ENCODE measurements at places on chromosomes 6 and 20. TPM values are rescaled to one million over a fixed set of nuclear protein-coding genes. Genes with fewer than 3 reads are reported as not detected.
A peak's percentile ranks its signal among the peaks of the same experiment; 100 is the strongest.

Gene OR2H2
- polyA plus RNA-seq: 0.20 TPM

Gene SYCP2L
- 7.9 TPM for polyA plus RNA-seq

Gene SH3BGRL2
- polyA plus RNA-seq: 33.4 TPM

Gene NKAIN2
- polyA plus RNA-seq: 20.6 TPM

Gene CTCFL
- 2.8 TPM for polyA plus RNA-seq

Gene CYP39A1
- 6.8 TPM for polyA plus RNA-seq

Gene C6orf15
- not detected for polyA plus RNA-seq

Gene LRP11
- polyA plus RNA-seq: 40.4 TPM

Gene OPRL1
- 1.1 TPM for polyA plus RNA-seq

Gene CCM2L
- polyA plus RNA-seq: 5.2 TPM

Gene SPDEF
- 0.07 TPM for polyA plus RNA-seq

Gene HTR1B
- polyA plus RNA-seq: 0.38 TPM

DNA sequence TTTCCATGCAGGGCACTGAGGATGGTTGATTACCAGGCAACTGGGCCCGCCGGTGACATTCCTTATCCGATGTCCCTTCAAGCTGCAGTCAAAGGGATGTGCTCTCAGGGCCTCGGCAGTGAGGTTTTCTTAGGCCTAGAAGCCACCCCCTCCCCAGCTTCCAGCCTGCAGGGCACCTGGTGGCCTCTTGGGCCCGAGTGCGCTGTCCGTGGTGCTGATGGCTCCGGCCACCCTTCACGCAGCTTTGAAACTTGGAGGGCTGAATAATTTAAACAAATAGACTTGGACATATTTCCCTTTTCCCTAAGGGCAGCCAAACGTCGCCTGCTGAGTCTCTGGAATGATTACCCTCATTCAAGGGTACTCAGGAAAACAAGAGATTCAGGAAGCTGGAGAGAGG is 8.9 kb upstream of the MLN start:
- DNase-seq: peak; percentile 83

GRCh38 chr6:85672050-85672449 is 29.4 kb upstream of the SYNCRIP start:
- no peak for DNase-seq

DNA sequence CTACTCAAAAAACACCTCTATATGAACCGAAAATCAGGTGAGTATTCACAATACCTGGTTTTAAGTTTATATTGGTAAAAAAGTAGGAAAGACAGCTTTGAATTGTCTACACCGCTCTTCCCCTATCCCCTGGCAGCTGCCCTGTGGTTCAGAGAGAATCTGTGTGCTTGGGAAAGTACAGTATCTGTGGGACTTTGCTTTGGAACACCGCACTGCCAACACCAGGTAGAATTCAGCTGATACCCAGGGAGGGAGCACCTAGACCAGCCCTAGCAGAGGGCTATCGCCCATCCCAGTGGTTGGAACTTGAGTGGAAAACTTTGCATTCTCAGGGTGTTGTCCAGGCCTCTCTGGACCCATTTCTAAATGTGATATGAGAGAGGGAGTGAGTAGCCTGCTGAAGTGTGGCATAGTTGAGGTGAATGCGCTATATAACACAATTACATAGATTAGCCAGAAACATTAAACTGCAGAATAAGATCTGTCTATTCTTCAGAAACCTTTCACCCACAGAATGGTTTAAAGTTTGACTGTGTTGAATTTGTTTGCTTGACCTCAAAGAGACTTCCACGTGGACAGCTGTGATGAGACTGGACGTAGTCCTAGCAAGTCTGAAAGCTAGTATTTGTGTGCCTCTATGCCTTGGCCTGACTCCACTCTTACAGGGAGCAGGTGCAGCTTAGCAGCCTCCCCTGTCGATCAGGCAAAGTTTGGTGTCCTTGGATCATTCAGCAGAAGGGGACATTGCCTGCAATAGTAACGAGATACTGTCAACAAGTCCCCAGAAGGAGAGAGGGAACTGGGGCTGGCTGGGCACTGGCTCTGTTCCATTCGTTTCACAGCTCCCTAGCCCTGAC is 11.5 kb upstream of the MPC1 start:
- DNase-seq: no peak

DNA sequence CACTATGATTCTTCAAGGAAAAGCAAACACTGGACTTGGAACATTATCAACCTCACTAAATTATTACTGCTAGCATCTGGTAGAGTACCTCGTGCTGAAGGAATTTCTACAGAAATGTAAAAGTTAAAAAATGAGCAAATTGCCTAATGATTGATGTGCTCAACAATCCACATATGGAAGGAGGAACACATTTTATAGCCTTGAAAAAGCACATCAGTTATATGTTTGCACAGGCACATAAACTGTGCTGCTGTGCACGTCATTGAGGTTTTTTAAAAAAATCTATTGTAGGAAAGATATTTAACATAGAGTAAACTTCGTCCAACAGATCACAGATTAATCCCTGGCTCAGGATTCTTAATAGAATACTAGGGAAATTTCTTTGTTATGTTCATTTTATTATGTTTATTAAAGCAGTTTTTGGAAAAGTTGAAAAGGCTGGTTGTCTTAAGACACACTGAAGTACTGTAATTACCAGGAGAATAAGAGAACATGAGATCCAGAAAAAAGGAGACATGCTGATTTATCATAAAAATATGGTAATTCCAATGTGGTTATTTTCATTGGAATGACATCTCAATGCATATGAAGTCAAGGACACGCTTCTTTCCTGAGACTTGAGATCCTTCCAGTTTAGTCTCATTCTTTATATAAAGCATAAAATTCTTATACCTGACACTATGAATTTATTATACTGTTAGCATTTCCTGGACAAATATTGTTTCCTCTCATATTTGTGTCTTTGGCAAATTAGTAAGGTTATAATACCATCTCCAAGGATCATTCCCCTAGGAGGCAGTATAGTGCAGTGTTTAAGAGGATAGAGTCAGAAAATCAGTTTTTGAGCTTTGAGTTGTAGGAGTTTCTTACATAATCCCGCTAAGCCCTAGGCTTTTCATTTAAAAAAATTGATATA is 511.1 kb downstream of the TENT5A start:
- DNase-seq: no peak

DNA sequence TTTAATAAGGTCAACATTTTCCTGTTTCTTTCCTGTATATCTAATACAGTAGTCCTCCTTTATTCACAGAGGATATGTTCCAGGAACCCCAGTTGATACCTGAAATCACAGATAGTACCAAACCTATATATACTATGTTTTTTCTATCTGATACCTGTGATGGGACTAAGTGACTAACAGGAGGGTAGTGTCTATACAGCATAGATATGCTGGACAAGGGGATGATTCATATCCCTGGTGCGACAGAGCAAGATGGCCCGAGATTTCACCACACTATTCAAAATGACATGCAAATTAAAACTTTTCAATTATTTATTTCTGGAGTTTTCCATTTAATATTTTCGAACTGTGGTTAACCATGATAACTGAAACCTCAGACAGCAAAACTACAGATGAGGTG is 281.1 kb downstream of the LAMA2 start:
- DNase-seq: no peak

DNA sequence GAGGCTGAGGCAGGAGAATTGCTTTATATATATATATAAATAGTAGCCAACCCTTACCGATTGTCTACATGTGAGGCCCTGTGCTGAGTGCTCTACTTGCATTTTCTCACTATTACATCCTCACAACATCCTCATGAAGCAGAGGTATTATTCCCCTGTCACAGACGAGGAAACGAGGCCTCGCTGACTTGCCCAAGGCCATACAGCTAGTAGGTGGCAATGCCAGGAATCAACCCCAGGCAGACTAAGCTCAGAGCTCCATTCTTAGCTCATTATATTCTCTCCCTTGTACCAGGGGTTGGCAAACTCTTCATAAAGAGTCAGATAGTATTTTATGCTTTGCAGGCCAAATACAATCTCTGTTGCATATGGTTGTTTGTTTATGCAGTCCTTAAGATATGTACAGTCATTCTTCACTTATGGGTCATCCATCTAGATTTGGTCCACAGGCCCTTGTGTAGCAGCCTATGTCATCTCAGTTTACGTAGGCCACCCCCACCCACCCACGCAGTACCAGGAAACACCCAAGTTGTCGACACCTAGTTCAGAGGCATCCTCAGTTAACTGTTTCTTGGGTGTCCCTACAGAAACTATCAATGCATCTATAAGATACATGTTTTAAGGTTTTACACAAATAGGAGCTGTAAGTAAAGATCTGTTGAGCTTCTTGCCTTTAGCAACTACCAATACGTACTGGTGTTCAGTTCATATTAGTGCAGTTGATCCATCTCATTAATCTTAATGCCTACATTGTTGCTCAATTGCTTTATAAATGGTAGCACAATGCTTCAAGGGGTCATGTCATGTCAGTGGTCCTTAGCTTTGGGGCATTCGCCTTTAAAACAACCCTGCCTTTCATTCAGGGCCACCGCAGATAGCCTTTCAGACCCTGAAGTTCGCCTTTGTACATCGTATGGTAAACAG is 3.0 kb downstream of the CASS4 start:
- no peak for DNase-seq

- DNase-seq: no peak
These were observed 61.0 kb downstream of the CEP162 start for GRCh38 chr6:84166395-84166794.

GRCh38 chr6:154350293-154350692 is 6.3 kb downstream of the IPCEF1 start:
- no peak for DNase-seq

GRCh38 chr6:154501578-154501868 is 9.0 kb downstream of the CNKSR3 start:
- DNase-seq: no peak

- DNase-seq: no peak
These were observed 366.5 kb downstream of the ESR1 start for GRCh38 chr6:152173957-152174356.

DNA sequence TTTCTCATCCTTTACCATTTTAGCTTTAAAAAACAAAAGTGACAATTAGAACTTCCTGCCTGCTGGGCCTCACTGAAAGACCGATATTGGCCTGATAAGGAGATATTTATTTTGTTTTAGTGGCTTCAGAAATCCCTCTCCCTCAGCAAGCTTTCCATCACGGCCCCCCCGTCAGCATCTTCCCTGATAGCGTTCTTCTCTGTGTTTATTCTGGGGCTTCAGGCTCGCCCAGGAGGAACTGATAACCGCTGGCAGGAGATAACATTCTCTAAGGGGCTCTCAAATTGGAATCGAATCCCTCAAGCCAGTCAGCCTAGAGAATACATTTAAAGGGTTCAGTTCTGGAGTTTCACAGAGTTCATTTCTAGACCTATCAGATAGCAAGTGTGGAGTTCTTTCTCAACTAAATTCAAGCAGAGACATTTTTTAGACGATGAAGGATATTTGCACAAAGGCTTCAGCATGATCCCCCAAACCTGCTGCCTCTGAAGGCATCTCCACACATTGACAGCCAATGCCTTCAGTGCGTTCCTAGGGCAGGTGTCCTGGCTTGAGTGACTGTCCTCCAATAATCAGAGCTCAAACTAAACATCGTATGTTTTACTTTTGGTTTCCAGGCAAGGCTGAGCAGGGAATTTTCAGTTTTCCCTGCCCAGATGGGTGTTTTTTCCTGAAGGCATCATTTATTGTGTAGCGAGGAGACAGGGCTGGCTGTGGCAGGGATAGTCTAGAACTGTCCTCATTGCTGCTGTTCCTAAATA is 17.0 kb downstream of the PRDM1 start:
- no peak for DNase-seq

GRCh38 chr20:51020657-51021056 is 2.2 kb downstream of the KCNG1 start:
- DNase-seq: no peak

GRCh38 chr6:122315842-122316241 is 83.6 kb upstream of the HSF2 start:
- no peak for DNase-seq

GRCh38 chr6:152118678-152119077 is 311.2 kb downstream of the ESR1 start:
- no peak for DNase-seq

GRCh38 chr6:113995634-113996033 is 24.7 kb upstream of the HDAC2 start:
- peak; percentile 34 for DNase-seq

DNA sequence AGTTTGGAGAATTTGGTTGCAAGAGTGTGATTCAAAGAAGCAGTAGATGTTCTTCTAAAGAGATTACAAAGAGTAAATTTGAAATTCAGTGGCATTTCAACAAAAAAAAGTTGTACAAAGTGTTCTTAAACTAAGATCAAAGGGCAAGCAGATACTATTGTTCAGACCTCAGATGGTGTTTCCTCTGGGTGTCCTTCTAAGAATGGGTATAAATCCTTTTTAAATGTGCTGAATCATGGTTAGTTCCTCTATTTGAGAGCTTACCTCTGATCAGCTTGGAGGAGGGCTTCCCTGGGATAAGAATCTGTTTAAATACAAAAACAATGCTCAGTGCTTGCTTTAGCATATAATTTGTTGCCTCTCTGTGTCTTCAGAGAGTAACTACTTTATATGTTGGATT is 6.3 kb downstream of the BMP6 start:
- no peak for DNase-seq

DNA sequence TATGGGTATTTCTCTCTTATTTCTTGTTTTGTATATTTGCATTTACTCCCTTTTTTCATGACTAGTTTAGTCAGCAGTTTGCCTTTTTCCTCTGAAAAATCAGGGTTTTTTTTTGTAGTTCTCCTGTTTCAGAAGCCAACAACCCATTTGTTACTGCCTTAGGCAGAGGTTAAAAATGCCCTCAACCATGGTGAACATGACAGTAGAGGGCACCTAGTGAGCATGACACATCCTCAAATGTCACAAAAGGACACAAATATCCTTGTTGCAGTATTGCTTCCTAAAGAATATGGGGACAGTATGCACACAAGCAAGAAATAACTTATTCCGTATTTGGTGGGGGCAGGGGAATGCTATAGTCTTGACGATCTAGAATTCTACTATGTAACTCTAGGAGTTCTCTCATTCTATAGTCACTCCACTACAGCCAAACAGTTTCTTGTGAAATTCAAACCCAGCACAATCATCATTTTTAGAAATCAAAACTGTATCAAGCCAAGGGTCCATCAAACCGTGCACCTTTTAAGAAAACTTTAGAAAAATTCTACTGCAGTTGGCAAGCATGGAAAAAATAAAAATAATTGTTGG is 47.0 kb downstream of the GOPC start:
- no peak for DNase-seq

DNA sequence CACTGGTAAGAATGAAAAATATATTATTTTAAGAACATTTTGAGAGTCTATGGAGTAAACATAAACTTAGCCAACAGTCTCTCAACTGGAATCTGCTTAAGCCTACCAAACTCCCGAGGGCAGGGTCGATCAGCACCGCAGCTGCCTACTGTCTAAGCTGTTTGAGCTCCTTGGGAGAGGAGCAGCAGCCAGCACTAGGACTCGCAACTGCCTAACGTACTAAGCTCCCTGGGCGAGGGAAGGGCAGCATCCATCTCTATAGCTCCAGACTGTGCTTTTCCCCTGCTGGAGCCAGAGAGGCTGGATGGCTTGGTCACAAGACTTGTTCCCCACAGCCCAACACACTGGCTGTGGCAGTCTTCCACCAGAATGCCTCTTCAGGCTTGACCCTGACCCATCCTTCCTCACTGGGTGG is 96.4 kb downstream of the MOXD1 start:
- DNase-seq: no peak

DNA sequence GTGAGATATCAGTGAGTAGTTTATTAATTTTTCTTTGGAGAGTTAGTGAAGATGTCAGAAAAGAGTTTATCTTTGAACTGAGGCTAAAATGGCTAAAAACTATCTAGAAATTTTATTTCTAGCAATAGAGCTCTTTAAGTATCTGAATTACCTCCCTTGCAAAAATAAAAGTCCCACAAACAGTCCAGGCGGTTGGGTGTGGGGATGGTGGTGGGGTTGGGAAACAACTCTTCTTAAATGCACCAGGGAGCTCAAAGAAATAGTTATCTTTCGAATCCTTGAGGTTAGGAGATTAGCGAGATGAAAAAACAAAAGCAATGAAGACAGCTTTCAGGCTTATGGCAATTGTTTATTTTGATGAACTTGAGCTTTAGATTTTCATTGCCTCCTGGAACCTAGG is 1299.1 kb upstream of the ADGRB3 start:
- DNase-seq: no peak

Measured in left kidney (tissue), 8 donors.